Hematopoietic multipotent progenitor cell treated with erythropoietin and hydrocortisone succinate and interleukin-3 and kit ligand, for 15 days (in vitro differentiated cells): ENCODE measurements at places on chromosomes 4 and X.

DNA sequence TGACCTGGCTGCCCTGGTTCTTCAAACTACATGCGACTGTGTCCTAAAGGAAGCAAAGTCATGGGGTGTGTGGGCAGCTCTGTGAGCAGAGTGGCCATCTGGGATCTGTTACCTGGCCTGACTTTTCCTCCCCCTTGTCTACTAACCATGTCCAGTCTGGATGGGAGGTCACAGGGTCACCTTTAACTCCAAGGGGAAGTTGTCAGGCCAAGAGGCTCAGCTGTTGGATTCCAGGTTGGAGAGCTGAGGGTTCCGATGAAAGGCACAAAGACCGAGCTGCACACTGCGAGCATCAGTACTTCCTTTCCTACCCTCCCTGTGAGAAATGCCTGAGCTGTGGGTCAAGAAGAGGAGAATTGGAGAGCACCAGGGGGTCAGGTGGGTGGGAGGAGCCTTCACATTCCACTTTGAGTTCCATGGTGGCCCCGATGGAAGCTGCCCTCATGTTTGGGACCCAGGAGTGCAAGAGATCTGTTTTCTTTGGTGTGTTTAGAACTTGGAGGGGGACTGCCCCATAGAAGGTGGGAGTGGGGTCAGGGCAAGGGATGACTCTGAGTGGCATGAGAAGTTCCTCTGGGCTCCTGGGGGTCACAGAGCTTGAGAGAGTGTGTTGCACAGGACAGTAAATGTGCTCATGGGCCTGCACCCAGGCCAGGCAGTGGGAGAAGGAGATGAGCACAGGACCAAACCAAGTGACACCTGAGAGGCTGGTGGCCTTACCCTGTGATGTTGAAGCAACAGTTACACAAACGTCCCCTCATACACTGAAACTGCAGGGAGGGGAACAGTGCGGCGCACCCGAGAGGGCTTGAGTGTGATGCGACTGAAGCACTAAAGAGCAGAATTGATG lies 36.2 kb downstream of the RGS12 start:
- no peak for DNase-seq

DNA sequence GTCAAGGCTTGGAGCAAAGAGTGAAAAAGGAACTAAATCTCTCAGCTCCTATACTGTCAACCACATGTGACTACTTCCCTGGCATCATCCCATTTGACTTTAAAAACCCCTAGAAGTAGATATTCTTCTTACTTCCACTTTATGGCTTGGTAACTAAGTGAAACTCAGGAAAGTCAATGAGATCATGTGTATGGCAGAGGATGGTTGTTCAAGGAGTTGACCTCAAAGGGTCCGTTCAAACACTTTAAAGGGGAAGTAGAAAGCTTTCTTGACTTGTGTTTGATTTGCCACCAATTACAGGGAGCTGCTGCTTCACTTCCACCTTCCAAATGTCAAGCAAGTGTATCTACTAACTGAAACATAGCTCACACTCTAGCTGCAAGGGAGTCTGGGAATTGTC lies 187.2 kb downstream of the RAB28 start:
- no peak for DNase-seq

GRCh38 chrX:144722307-144722706 lies 525.0 kb upstream of the SPANXN1 start:
- no peak for DNase-seq

DNA sequence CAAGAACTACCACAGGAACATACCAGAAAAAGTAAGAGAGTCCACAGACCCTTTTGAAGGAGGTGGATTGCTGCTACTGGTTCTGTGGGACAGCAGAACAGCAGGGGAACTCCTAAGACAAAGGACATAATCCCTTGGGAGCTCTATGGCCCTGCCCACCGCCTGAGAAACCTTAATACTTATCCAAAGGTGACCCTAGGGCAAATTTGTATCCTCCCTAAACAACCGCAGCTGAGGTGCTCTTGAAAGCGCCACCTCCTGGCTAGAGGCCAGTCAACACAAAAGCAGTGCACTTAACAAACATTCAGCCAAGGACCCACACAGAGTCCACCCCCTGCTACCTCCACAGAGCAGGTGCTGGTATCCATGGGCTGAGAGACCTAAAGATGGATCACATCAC lies 136.8 kb downstream of the ADAM29 start:
- no peak for DNase-seq

DNA sequence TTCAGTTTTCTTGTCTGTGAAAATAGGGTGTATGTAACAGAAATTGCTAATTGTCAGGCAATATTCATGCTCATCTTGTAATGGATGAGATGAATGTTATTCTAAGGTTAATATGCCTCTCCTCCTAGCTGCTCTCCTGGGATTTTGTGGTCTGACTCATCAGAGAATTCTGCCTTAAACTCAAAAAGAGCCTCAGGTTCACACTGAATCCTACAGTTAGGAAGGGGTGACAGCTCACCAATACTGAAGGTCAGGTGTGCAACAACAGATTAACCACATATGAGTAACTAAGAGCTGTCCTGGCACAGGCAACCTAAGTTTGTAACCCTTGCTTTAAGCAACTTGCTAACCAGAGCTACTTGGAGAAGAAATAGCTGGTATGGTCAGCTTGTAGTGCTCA lies 197.7 kb downstream of the SPATA18 start:
- DNase-seq = no peak

DNA sequence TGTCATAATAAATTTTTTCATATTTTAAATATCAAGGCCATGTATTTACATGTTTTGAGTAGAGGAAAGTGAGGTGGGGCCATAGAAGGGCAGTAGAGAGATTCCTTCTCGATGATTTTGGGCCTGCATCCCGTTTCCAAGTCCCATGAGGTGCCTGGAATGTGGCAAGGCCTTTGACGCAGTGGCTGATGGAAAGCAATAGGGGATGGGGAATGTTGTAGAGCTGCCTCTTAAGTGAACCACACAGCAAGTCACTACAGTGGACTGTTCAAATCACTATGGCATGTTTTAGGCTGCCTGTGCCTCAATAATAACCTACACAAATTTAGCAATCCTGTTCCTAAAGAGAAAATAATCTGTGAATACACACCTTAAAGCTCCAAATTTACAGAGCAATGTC lies 48.3 kb downstream of the ANXA5 start:
- DNase-seq = no peak

- no peak for DNase-seq
Observed at GRCh38 chr4:128279624-128280225, 7.9 kb downstream of the PGRMC2 start.

GRCh38 chr4:52638717-52639116 lies 20.4 kb downstream of the USP46 start:
- DNase-seq = no peak

GRCh38 chr4:112085156-112086035 lies 59.9 kb upstream of the FAM241A start:
- DNase-seq = no peak

GRCh38 chr4:162705130-162705803 lies 461.4 kb downstream of the NAF1 start:
- DNase-seq = no peak

- no peak for DNase-seq
Observed at GRCh38 chr4:41476310-41476885, 61.6 kb upstream of the LIMCH1 start.

DNA sequence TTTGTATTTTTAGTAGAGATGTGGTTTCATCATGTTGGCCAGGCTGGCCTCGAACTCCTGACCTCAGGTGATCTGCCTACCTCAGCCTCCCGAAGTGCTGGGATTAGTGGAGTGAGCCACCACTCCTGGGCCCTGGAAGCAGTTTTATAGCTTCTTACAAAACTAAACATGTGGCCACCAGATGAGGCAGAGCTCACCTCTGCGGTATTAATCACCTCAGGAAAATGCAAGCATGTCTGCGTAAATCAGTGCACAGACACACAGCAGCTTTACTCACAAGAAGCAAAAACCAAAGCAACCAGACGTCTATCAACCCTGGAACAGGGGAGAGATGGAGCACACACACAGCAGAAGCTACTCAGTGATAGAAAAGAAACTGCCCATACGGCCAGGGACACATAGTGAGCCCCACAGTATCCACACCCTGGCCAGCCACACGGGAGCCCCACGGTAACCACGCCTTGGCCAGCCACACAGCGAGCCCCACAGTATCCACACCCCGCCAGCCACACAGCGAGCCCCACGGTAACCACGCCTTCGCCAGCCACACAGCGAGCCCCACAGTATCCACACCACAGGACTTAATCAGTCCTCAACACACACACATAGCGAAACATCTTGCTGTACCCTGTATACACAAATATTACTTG lies 30.2 kb downstream of the PPP2R3B start:
- DNase-seq = no peak

DNA sequence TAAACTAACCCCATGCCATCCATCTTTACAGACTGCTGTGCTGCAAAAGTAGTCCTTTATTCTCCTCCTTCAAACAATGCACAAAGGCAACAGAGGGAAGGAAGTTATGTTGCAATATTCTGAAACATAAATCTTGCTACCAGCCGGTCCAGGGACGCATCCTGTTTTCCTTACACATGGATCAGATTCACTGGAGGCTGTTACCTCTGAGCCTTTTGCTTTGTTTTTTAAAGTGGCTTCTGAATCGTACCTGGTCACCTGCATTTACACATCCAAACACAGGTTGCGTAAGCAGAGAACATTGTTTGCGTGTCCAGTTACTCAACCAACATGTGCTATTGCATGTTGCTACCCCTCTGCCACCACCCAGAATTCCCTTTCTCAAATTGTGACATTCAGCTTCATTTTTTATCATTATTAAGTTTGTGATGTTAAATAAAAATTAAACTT lies 8.8 kb downstream of the PPARGC1A start:
- no peak for DNase-seq

GRCh38 chr4:110626532-110627153 lies 3.8 kb upstream of the PITX2 start:
- DNase-seq = no peak

DNA sequence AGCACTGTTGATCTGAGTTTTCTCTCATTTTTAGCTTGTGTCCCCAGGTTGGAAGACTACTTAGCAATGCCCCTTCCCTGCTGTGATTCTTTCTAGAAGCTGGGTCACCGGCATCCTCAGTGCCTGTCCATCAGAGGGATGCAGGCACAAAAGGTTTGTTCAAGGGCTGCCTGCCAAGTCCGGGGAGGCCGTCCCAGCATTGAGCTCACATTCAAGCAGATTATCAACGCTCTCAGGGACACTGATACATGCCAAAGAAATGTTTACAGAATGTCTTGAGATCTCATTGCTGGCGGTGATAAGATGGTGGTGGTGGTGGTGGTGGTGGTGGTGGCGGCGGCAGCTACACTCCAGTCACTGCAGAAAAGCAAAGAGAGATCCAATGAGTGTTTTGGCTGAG lies 79.6 kb upstream of the VCX3A start:
- no peak for DNase-seq

DNA sequence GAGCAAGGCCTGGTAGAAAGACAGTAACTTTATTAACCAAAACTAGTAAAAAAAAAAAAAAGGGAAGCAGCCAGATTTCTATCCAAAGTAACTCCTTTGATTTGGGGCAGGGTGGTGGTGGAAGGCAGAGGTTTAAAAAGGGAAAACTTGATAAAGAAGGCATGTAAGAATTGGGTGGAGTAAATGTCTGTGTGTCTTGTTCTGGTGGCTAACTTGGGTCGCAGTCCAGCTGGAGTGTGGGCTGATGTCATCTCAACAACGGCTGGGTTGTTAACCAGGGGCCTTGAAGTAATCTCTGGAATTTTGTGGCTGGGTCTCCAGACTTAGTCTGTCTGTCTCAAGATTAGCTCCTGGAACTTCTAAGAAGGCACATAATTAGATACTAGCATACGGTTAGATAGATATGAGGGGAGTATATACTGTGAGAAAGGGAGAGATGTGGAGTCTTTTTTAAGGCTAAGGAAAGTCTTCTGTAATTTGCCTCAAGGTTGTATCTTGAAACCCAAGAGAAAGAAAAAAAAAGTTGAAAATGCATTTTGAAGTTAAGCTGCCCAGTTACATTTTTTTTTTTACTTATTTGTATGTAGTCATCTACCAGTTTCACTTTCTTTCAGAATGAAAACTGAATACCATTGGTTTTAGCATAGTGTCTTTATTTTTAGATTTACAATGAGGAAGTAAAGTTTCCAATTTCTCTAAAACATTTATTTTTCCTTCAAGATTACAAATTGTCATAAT lies 48.3 kb downstream of the MTHFD2L start:
- DNase-seq = no peak

GRCh38 chrX:138771047-138771446 lies 59.5 kb upstream of the FGF13 start:
- DNase-seq = no peak

DNA sequence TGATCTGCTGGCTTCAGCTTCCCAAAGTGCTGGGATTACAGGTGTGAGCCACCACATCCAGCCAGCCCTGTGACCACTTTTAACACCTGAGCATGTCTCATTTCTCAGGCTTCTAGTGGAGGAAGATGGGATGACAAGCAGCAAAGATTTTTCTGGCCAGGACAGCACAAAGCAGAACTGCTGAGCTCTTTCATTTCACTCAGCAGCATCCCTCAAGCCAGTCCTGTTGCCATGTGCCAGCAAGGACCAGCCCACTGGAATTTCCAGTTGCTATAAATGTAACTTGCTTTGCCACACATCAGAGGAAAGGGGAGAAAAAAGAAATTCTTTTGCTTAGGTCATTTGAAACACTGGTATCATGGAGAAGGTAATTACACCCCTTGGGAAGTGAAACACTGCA lies 75.9 kb downstream of the SLC9A7 start:
- no peak for DNase-seq

- no peak for DNase-seq
Observed at GRCh38 chrX:33211356-33212260, at the start of gene DMD. Gene DMD (minus strand): TSS chrX:33211549. CDS start chrX:33211312, 237 bp downstream.

GRCh38 chrX:27549688-27550087 lies 40.5 kb upstream of the DCAF8L2 start:
- no peak for DNase-seq

DNA sequence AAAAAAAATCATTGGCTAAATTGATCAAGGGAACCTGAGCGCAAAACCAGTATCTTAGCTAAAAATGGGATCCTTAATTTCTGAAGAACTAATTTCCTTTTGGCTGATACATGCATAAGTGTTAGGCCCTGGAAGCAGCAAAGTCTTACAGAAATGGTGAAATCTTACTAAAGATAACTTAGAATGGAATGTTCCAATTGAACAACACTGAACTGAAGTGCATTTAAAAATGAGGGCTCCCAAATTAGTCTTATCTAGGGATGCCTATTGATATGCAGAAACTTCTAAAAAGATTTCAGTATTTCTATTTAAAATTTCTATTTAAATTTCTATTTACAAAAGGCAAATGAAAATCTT lies 120.7 kb upstream of the BANK1 start:
- no peak for DNase-seq

GRCh38 chrX:48498374-48498809 lies 10.4 kb upstream of the PORCN start:
- no peak for DNase-seq

DNA sequence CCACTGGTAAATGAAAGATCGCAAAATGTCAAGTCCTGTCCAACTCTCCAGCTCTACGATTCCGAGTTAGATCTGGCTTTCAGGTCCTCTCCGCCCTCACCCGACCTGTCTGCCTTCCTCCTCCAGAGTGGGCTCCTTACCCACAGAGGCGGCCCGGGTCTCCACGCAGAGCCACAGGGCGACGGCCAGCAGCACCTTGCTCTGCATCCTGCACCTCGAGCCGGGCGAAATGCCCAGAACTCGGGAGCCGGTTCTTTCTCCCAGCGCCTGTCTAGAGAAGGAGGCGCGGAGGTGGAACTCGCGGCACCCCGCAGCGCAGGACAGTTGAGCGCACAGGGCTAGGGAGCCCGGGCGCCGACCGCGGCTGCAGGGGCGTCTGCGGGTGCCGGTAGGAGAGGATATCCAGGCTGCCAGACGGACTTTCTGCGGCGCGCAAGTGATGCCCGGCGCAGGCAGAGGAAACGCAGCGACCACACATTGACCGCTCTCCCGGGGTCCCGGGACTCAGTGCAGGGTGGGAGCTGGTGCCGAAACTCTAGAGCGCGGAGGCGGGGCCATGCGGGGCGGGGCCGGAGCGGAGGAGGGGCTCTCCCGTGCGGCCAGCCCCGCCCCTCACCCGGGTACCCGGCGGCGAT lies at the start of gene KDR:
TSS of gene KDR (minus strand) at position 509 of the 635 bp plus-strand sequence. CDS start at position 207, 302 bp downstream.
- DNase-seq = no peak
